ENCODE measurements at places on chromosomes 3 and 15.

- ATAC-seq, result no peak
Measured at GRCh38 chr3:69384326-69384725, 1.6 kb downstream of the FRMD4B start.

DNA sequence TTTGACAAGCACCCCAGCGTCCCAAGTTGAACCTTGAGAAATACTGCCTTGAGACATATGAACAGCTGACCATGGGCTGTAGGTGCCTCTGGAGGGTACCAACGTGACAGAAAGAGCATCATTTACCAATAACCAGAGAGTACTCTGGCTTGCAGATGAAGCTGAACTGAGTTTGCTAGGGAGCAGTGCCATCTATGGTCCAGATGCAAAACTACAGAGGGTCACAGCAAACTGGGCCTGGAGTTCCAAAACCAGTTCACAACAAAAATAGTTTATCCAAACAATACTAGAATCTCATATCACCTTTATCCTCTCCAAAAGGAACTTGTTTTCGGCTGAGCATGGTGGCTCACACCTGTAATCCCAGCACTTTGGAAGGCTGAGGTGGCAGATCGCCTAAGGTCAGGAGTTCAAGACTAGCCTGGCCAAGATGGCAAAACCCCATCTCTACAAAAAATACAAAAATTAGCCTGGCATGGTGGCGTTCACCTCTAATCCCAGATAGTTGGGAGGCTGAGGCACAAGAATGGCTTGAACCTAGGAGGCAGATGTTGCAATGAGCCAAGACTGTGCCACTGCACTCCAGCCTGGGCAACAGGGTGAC lies 69.3 kb downstream of the CHAC1 start:
- ATAC-seq, result peak; percentile 46

GRCh38 chr15:74251131-74251811 lies 15.1 kb downstream of the CCDC33 start:
- no peak for ATAC-seq

DNA sequence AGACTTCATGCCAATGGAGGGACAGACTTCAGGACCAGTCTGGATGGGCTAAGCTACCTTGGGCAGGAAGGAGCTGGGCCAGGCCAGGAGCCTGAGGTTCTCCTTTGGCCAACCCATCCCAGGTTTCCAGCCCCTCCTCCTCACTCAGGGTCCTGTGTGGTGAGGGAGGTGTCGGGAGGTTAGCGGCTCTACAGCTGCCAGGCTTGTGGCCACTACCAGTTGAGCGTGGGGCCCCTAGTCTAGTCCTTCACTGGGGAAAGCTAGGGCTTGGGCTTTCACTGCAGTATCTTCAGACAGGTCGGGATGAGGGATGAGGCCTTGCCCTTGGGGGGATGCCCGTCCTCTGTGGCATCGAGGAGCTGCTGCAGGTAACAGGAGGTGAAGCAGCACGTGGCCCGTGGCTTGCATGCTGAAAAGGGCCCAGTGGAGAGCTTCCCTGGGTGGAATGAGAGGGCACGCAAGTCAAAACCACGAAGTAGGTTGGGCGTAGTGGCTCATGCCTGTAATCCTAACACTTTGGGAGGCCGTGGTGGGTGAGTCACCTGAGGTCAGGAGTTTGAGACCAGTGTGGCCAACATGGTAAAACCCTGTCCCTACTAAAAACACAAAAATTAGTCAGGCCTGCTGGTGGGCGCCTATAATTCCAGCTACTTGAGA lies 8.5 kb upstream of the FANCD2 start:
- peak; percentile 63 for ATAC-seq

DNA sequence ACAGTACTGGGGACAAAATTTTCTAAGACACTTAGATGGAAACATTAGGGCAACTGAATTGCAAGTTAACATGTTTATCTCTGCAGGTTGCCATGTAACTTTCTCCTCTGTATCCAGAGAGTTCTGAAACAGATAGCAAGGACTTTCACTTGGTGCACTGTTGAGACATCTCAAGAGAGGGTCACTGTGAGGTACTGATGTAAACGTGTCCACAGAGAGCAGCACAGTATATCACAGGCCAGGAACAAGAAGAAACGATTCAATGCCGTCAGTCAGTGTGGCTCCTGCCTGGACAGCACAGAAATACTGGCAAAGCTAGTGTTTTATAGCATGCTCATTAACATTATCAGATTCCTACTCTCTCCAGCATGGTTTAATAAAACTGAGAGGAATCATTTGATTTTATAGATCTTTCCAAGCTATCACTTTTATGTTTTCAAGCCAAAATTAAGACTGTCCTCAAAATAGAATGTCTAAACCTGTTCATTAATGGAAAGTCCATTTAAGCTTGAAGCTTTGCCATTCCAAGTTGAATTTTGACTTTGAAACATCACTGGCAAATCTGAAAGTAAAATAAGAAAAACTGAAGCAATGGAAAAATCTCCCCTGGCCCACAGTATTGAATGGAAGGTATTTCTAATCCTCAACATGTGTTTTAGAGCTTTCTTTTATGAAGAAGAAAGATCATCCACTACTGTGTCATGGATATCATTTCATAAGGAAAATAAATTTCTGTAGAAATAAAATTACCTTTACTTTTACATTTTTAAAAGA lies 102.7 kb downstream of the IMPG2 start:
- no peak for ATAC-seq

DNA sequence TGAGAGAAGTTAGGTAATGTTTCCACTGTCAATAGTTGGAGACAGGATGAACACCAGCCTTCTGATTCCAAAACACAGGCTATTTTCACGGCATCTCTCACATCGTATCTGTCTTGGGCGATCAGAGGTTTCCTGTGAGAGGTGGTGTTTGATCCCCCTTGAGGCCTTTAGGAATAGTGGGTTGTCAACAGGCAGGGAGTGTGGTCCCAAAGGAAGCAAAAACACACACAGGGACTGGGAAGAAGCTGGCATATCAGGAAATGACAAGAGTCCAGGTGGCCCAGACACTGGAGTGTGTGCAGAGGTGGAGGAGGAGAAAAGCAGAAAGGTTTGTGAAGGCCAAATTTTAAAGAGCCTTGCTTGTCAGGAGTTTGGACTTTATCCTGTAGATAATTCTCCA lies 6.6 kb upstream of the MAGEF1 start:
- ATAC-seq, result no peak

DNA sequence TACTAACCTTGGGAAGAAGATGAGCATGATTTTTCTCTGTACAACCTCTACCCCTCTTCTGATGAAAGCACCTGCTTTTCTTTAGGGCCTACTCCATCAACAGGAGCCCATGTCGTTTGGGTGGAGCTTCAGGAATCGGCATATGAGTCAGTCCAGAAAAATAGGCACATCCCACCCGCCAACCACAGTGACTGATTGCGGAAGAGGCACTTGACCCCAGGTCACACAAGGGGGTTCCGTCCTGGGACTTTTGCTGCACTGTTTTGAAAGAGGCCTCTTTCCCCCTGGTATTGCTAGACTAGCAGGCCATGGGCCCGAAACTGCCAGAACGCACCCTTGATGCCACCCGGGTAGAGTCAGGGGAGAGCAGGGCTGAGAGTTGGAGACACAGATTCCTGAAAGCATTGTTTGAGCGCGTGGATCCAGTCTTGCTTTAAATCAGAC lies 19.3 kb upstream of the NRROS start:
- ATAC-seq, result peak; percentile 13

DNA sequence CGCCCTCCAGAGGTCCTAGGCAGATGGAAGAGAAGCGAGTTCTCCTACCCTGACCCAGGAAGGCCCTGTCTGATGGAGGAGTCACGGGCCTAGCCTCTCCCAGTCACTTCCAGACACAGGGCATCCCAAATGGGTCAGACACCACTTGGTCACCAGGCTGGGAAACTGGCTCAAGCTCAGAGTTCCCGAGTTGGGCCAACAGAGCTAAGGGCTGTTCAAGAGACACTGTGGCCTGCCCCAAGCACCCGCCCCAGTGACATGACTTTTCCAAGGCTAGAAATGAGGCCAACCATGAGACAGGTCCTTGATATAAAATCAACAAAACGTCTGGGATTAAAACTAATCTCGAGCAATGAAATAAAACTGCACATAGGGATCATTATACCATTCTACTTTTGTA lies 113.8 kb downstream of the IQSEC1 start:
- ATAC-seq, result no peak

DNA sequence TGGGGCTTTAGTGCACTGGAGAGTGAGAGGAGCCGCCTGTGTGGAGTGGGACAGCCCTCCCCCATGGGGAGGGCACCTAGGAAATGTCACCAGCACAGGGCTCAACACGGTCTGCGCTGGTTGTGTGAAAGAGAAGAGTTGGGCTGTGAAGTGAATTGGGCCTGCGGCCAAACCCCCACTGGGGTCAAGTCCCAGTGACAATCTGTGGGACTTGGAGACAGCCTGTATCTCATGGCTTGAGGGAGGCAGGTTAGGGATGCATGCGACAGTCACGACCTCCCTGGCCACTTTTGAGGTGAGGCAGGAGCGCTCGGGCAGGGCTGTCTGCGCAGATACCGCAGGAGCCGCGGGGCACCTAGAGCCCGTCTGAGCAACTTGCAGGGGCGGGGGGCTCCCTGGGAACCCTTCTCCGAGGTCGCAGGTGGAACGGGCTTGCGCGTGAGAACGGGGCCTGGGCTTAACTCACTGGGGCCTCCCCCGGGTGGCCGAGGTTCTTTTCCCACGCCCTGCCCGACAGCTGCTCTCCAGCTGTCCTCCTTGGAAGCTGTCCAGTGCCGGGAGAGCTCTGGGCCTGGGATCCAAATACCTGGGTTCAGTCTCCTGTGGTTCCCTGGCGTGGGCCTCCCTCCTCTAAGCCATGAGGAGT lies 77.4 kb downstream of the SNRK start:
- ATAC-seq, result no peak

GRCh38 chr3:156256945-156257344 lies 136.6 kb downstream of the KCNAB1 start:
- no peak for ATAC-seq

DNA sequence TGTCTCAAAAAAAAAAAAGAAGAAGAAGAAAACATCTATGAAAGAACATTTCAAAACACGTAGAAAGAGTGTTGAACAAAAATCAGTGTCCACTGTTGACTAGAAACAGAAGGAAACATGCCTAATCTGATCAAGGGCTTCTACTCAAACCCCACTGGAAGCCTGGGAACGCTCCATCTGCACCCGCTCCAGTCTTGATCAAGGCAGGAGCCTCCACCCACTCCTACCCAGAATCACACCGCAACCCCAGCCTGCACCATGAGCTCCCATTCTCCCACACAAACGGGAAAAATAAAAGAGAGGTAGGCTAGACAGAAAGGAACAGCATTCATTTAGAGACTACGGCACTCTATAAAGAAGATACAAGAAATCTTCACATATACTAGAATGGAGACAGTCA lies 40.9 kb upstream of the OCA2 start:
- no peak for ATAC-seq

DNA sequence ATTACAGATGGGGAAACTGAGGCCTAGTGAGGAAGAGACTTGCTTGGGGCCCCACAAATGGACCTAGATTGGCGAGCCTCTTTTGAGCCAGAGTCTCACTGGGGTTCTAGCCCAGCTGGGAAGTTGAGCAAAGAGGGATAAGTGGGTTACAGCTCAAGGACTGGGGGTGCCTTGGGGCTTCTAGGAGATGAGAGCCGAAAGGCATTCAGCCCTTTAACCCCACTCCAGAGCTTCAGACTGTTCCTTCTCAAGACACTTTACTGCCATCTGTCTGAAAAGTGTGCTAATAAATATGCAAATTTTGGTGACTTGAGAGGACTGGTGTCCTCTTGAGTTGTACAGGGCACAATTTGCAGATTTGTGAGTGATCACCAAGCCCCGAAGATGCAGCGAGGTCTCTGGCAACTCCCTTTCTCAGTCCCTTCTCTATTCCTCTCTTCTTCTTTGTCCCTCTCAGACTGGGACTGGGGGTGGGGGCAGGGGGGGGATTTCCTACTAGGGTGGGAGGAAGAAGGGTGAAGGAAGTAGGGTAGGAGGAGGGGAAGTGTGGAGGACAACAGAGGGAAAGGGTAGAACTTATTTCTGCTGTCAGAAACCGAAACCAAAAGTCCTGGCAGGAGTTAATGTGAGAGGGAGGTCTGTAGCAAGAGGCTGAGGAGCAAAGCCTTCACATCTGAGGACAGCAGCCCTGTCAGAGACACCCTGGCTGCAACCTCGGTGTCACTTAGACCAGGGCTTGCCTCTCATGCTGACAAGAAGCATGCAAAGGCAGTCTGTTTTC lies 16.2 kb upstream of the ANKDD1A start:
- peak; percentile 1 for ATAC-seq
